RPMI7951 (cell line): ENCODE measurements at places on chromosomes 3 and 15. TPM values are rescaled to one million over a fixed set of nuclear protein-coding genes. Genes with fewer than 3 reads are reported as not detected.

HTR3E gene
- total RNA-seq: not detected in 2 replicates

SERPINI1 gene
- total RNA-seq: 1.9 TPM in 2 replicates

CELSR3 gene
- 0.98 and 1.1 TPM in 2 replicates for total RNA-seq

PLA1A gene
- total RNA-seq: 0.20 TPM in 1 of 2 replicates, not detected in the other

PRICKLE2 gene
- total RNA-seq: 9.8 and 15.0 TPM in 2 replicates

MYO5C gene
- 1.2 and 1.3 TPM in 2 replicates for total RNA-seq

SLC6A1 gene
- not detected in 2 replicates for total RNA-seq

DNA sequence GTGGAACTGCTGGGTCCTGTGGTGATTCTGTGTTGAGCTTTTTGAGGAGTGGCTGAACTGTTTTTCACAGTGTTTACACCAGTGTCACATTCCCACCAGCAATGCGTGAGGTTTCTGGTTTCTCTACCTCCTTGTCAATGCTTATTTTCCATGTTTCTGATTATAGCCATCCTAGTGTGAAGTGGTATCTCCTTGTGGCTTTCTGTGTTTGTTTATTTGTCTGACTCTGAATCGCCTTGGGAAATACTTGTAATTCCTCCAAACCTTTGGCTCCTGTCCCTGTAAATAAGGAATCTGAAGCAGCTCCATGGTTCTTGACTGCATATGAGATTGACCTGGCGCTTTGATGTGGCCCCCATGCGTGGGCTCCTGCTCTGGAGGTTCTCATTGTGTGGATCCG lies 20.6 kb downstream of the FAN1 start:
- peak; percentile 14 for DNase-seq

- DNase-seq: no peak
Measured at GRCh38 chr15:35290301-35290721, 205.2 kb upstream of the NANOGP8 start.

DNA sequence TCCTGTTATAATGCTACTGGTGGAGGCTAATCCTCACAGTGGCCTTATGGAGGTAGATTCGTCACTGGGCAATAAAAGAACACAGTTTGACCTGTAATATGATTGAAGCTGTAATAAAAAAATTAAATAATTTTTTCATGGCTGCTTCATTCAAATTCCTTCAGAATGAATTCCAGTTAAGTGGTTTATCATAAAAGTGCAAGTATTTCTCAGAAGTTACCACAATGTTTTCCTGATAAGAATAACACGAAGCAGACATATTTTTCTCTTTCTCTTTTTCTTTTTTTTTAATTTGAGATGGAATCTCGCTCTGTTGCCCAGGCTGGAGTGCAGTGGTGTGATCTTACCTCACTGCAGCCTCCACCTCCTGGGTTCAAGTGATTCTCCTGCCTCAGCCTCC lies 15.6 kb downstream of the B4GALT4 start:
- DNase-seq: no peak

DNA sequence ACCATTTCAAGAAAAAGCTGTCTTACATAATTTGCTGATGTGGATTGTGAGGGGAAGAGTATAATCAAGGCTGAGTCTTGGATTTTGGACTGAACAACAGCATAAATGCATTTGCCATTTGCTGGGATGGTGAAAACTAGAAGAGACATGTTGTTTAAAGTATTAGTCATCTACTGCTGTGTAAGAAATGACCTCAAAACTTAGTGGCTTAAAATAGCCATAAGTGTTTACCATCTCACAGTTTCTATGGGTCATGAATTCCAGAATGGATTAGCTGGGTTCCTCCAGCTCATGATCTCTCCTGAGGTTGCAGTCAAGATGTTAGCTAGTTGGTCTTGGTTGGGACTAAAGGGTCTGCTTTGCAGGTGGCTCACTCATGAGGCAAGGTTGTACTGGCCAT lies 66.2 kb downstream of the SCN11A start:
- DNase-seq: peak; percentile 24

- no peak for DNase-seq
Measured at GRCh38 chr3:114867359-114867758, 279.7 kb downstream of the ZBTB20 start.

GRCh38 chr3:59280113-59280512 lies 230.3 kb upstream of the CFAP20DC start:
- no peak for DNase-seq

- no peak for DNase-seq
Measured at GRCh38 chr3:195081242-195081963, 189.6 kb downstream of the XXYLT1 start.

DNA sequence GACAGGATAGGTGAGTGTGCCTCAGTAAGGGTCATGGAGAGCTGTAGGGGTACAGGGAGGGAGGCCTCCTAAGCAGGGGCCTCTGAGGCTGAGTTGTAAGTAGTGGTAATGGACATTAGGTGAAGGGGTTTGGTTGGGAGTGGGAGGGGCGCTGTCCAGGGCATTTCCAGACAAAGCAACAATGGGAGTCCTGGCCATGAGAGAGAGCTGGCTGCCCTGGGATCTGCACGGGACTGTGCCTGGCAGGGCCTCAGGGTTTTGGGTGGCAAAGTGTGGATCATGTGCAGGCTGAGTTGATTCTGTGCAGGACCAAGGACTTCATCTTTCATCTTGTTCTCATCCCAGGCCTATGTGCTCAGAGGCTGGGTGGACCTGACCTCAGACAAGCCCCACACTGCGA lies 4.6 kb downstream of the TTC21A start:
- DNase-seq: no peak
